HepG2 (cell line): ENCODE measurements at places on chromosomes 3 and 15. TPM values are rescaled to one million over a fixed set of nuclear protein-coding genes. Genes with fewer than 3 reads are reported as not detected.

DNA sequence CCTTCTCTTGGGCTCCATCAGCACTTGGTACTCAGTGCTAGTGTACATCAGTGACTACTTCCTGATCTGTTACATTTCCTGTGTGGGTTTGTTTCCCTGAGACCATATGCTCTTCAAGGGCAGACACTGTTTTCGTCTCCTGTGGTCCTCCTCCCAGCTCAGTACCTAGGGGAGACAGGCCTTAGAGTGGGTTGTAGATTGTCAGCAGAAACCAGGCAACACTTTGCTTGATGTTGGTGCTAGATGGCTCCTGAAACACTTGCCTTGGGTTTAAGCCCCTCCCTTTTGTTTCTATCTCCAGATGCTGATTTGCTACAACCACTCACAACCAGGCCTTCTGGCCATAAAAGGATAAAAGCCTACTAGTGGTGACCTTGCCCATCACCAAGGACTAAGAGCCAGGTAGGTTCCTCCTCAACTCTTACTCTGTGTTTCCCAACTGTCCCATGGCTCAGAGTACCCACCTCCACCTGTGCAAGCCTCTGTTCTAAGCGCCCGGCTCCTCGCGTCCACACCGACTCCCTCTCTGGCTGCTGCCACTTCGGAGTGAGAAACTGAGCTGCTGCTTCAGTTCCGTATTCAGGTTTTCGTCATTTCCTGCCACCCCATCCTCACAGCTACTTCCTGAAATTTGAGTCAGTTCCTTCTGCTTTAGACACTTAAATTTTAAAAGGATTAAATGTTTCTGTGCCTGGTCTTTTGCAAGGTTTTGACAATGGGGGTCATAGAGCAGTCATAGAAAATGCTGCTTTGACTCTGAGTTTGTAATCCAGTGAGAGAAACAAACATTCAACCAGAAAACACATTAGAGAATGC lies at the start of gene HCLS1:
Gene HCLS1, minus strand, starts transcription at position 548 of the 816 bp plus-strand sequence. CDS start 2,556 bp downstream, outside the sequence.
- H3K4me3 ChIP-seq: no peak within 1 kb of the TSS
- peaks cover 10% of the 10 kb centered on the region for H3K36me3 ChIP-seq
- no peaks in the 10 kb centered on the region for H3K27me3 ChIP-seq
- H3K4me1 ChIP-seq: peaks cover 10% of the 10 kb centered on the region; the same call in 1 of the 2 replicates
- DNase-seq: no peak

- H3K27me3 ChIP-seq: no peaks in the 10 kb centered on the region
- peaks cover 63% of the 10 kb centered on the region for H3K36me3 ChIP-seq
- no peaks in the 10 kb centered on the region for H3K4me1 ChIP-seq
- no peak for DNase-seq
Measured at GRCh38 chr15:65569728-65570127, 39.5 kb downstream of the HACD3 start.

- no peak for DNase-seq
- H3K4me1 ChIP-seq: peaks cover 17% of the 10 kb centered on the region
- H3K36me3 ChIP-seq: peaks cover 13% of the 10 kb centered on the region
- no peaks in the 10 kb centered on the region for H3K27me3 ChIP-seq
Measured at GRCh38 chr3:141448606-141449220, 38.1 kb upstream of the RASA2 start.

DNA sequence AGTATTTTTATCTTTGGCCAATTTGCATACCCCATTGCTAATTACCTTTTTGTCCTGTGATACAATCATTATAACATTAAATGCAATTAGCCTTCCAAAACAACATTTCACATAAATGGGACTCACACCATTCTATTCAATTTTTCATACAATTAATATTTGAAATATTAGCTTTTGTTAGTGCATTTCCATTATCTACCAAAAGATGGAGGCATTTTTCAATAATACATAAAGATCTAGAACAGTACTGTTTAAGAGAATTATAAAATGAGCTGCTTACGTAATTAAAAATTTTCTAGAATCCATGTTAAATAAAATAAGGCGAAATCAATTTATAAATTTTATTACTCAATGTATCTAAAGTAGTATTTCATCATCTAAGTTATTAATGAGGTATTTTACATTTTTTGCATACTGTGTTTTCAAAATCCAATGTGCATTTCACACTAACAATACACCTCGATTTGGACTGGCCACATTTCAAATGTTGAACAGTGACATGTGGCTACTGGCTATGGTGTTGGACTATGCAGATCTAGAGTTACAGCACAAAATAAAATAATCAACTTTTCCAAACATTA lies 74.3 kb downstream of the TJP1 start:
- H3K4me1 ChIP-seq: no peaks in the 10 kb centered on the region
- H3K27me3 ChIP-seq: no peaks in the 10 kb centered on the region
- peak; percentile 3 for DNase-seq
- H3K4me3 ChIP-seq: no peak overlapping the region
- no peaks in the 10 kb centered on the region for H3K36me3 ChIP-seq
- no peak overlapping the region for H3K27ac ChIP-seq

- H3K36me3 ChIP-seq: no peaks in the 10 kb centered on the region
- no peaks in the 10 kb centered on the region for H3K4me1 ChIP-seq
- H3K27ac ChIP-seq: no peak overlapping the region
Measured at GRCh38 chr15:97009031-97009431, 678.5 kb downstream of the NR2F2 start.

DNA sequence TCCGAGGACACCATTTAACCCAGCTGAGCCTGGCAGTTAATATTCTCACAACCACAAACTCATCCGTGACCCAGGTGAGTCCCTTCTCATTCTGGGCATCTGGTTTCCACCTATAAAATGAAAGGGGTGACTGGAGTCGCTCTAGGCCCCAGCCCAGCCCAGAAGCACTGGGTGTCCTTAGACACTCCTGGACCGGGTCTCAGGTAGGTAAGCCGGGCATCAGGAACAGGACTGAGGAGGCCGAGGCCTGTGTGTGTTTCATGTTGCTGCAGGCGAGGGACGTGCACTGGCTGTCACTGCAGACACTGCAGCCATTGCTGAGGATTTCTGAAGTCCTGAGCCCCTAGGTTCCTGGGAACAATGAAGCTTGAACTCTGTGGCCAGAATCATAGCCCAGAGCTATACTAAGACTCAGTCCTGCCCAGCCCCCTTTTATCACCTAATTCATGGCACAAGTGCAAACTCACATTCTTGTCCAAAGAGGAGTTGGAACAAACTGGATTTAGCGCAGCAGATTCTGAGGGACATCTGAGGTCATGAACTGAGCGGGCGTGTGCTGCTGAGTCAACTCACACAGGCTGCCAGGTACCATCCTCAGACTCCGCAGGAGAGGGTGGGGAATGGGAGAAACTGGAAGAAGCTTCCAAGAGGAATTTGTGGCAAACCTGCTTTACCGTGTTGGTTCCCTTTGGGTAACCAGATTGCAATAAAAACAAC lies 184.9 kb downstream of the FAM43A start:
- H3K4me3 ChIP-seq: no peak overlapping the region
- H3K36me3 ChIP-seq: no peaks in the 10 kb centered on the region
- no peak for DNase-seq
- peaks cover 2% of the 10 kb centered on the region; the same call in 1 of the 2 replicates for H3K27me3 ChIP-seq
- H3K4me1 ChIP-seq: peaks cover 16% of the 10 kb centered on the region

DNA sequence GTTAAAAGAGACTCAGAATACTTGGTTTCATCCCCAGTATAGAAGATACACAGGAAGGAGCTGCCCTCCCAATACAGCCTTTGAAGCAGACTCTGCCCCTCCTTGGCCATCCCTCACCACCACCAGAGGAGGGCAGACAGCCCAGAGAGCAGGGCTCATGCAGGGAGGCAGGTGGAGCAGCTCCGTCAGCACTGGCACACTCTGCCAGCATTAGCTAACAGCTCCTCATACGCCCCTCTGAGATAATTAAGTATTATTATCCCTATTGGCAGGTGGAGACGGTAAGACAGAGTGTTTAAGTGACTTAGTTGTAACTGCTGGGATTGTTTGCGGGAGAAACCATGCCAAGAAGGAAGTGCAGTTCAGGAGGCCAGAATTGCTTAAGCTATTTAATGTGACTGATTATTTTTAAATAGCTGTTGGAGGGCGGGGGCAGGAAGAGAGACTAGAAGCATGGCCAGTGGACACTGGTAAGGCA lies 434.0 kb downstream of the EPHB1 start:
- no peak overlapping the region for H3K27ac ChIP-seq
- H3K4me1 ChIP-seq: no peaks in the 10 kb centered on the region
- no peak for DNase-seq
- no peak overlapping the region for H3K4me3 ChIP-seq
- no peaks in the 10 kb centered on the region for H3K36me3 ChIP-seq

DNA sequence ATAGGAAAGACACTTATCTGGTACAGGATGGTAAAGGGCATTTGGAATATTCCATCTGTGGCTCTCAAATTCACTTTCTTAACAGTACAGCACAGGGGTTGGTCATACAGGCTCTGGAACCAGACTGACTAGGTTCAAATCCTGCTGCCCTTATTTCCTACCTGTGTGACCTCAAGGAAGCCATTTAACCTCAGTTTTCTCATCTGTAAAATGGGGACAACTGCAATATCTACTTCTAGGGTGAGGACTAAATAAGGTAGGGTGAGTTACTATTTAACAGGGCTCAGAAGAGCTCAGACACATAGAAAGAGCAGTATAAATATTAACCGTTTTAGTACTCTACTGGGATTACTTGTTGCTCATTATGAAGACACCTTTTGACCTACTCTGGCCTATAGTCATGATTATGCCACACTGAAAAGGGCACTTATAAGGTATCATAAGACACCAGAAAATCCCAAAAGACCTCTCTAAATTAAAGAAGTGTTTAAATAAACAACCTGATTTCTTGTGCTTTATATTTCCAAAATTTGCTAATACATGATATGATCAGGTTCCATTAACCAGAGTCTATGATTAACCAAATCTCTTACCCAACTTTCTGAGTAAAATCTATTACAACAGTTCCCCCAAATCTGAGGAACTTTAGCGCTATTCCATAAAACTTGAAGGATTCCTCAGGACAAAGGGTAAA lies 6.5 kb downstream of the RFTN1 start:
- H3K36me3 ChIP-seq: no peaks in the 10 kb centered on the region
- H3K4me3 ChIP-seq: no peak overlapping the region
- no peak for DNase-seq
- H3K4me1 ChIP-seq: no peaks in the 10 kb centered on the region

The MKRN2OS gene
- not detected in 2 replicates for total RNA-seq
